Eye (tissue), 1 donor: ENCODE measurements at places on chromosomes 5 and 9.

- no peak for DNase-seq
Measured at GRCh38 chr5:87243161-87243844, 24.4 kb upstream of the RASA1 start.

DNA sequence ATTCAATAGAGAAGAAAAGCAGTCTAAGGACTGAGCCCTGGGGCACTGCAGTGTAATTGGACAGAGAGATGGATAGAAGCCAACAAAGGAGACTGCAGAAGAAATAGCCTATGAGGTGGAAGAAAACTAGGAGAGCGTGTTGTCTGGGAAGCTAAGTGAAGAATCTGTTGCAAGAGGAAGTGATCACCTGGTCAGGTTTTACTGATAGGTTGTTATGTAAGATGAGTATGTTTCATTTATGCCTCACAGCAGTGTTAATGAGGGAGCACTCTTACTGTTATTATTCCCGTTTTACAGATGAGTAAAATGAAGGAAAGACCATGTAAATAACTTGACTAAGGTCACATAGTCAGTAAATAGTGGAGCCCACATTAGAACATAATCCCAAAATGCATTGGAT, 80.0 kb upstream of the GRHPR start:
- DNase-seq = no peak

- no peak for DNase-seq
Measured at GRCh38 chr9:95110921-95111525, 206.5 kb downstream of the FANCC start.

DNA sequence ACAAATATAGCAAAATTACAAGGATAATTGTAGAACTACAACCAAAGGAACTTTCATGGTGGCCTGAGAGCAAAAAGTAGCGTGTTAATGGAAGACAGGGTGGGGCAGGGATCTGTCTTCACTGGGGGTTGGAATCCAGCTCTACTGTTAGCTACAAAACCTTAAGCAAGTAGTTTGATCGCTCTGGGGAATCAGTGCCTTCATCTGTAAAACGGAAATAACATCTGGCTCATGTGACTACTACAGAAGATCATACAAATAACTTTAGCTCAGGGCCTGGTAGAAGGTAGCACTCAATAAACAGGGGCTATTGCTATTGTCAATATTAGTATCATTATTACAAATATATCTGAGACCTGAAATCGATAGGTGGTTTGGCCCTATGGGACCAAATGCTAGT, 40.4 kb downstream of the ZNF608 start:
- no peak for DNase-seq

- no peak for DNase-seq
Measured at GRCh38 chr9:591292-591691, 250.2 kb upstream of the DMRT1 start.

DNA sequence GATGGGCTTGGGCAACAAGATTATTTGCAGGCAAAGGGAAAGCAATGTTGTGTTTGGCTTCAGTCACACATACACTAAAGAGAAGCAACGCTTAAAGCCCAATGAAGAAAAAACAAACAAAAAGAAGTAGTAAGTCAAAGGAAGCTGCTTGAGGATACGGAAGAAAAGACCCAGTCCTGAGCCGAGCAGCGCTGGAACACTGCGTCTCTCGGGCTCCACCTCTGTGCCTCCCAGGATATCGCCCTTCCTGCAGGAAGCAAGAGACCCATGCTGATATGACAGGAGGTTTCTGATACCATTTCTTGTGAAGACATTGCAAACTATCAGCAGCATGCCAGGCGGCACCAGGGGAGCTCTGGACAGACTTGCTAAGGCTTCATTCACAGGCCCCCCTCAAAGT, 9.9 kb downstream of the GNAQ start:
- no peak for DNase-seq

- DNase-seq = no peak
Measured at GRCh38 chr5:80114860-80115259, 79.7 kb downstream of the THBS4 start.

DNA sequence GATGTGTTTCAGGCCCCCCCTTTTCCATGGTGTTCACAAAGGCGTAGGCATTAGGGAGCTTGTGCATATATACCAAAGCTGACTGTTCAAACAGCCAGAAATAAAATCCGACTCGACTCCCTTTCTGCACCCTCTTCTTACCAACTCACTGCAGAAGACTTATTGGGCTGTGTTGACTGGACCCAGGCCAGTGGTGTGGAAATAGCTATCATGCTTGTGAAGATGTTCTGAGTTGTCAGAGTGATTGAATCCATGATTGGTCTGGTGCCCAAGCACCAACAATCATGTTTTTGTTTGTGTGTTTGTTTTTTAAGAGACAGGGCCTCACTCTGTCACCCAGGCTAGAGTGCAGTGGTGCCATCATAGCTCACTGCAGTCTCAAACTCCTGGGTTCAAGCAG, 21.6 kb downstream of the TJP2 start:
- DNase-seq = no peak

GRCh38 chr5:111072949-111073682, 1.6 kb downstream of the TSLP start:
- DNase-seq = peak; percentile 67

DNA sequence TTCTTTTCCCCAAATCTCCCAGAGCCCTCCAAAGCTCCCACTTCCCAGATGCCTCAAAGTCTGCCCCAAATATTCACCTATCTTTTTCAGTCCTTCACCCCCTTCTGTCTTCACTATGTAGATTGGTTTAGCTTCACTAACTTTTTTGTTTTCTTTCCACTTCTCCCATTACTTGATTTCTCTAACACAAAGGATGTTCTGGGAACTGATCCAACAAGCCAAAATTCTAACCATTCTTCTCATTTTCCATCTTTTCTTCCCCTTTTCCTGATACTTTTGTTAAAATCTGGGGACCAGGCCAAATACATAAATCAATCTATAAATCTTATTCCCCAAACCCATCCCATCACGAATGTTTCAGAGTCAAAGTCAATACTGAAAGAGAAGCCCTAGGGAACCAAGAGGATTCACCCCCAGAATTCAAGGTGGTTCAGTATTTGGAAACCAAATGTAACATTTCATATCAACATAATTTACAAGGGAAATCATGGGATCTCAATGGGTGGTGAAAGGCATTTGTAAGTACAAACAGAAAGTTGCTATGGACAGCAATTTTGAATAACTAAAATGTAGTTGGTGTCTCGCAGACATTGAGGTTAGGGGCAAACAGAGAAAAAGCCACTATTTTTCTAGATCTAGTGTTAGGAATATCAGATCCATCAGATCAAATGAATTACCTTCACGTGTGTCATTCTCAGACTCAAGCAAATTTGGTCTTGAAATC, 35.3 kb downstream of the APTX start:
- no peak for DNase-seq

GRCh38 chr5:78649861-78650496, 1.4 kb upstream of the LHFPL2 start:
- DNase-seq = no peak

GRCh38 chr9:90900130-90900529, 98.5 kb downstream of the SYK start:
- DNase-seq = peak; percentile 32

DNA sequence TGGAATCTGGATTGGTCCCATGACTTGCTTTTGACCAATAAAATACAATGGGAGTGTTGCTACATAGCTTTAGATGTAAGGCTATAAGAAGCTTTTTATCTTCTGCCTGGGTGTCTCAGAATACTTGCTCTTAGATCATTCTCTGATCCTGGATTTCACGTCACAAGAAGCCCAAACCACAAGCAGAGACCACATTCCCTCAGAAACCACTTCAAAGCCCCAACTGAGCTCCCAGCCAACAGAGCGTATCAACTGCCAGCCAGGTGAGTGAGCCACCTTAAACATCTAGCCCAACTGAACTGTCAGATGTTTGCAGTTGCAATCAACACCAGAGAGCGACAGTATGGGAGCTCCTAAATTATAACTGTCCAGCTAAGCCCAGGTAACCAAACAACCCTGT, 687.1 kb downstream of the TLE1 start:
- DNase-seq = no peak

- no peak for DNase-seq
Measured at GRCh38 chr9:88579050-88579715, 44.2 kb downstream of the NXNL2 start.

GRCh38 chr5:44361342-44362001, 27.7 kb downstream of the FGF10 start:
- no peak for DNase-seq

DNA sequence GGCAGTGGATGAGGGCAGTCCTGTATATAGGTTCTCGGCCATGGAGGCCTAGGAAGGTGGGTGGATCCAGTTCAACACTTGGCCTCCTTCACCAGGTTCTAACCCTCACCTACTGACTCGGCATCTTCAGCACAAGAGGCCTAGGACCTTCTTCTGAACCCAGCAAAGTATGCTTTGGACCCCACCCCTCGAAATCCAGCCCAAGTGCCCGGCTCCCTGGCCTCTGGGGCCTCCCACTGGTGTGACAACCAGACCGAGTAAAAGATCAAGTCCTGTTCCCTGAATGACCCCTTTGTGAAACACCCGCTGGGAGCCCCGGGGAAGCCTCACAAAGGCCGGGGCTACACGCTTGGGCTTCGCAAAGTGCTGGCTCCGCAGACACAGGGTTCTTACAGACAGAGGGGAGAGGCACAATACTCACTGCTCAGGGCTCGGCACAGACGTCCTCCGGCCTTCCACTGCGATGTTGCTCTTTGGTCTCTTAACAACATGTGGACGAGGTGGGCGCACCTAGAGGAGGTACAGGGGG, 47.0 kb downstream of the CRB2 start:
- DNase-seq = no peak

- DNase-seq = no peak
Measured at GRCh38 chr5:40277161-40277906, 402.4 kb upstream of the PTGER4 start.

- DNase-seq = no peak
Measured at GRCh38 chr9:84597131-84597530, 72.4 kb upstream of the NTRK2 start.

DNA sequence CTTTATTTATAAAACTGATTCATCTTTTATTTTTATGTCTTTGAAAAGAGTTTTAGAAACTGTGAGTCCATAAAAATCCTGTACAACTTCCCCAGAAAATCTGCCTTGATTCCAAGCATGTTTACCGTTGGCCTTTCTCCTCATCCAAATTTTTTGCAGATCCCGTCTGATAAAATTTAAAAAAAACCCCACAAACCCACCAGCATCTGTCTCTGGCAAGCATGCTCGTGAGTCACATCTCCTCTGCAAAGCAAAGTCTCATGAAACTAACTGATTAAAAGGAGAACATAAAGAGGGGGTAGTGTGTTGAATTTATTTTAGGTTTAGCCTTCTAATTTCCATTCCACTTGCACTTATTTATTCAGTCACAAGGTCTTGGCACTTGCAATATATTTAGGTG, 109.4 kb downstream of the MAT2B start:
- DNase-seq = no peak

- peak; percentile 71 for DNase-seq
Measured at GRCh38 chr5:174503461-174504265, 220.7 kb upstream of the MSX2 start.

DNA sequence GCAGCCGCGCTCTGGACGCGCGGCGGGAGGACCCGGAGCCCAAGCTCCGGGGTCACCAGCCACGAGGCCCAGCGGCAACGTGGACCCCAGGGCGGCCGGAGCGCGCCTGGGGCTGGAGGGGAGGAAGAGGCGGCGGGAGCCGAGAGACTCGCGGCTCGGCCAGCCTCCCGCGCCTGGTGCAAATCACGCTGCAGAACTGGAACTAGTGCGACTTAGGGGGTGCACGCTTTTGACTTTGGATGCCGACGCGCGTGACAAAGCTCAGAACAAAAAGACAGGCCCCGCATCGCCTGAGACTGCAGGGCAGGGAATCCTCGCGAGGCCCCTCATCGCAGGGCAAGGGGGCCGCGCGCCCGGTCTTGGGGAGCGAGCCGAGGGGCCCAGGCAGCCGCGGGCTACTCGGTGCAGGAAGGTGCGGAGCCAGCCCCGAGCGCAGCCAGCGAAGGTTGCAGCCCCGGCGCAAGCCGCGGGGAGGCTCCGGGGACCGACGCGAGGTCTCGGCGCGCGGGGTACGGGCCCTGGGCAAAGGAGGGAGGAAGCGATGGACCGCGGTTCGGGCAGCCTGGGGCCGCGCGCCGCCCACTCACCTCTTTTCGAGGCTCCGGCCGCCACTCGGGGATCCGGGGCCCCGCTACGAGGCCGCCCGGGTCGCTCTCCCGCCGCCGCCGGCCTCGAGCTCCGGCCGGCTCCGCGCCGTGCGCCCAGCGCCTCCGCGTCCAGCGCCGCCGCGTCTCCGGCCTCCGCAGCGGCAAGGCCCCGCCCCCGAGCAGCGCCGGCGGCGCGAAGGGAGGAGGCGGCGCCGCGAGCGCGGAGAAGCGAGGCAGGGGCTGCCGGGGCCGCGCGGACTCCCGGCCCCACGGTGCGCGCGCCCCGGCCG, at the start of gene GOLM1:
TSS of gene GOLM1 (minus strand) at position 735 of the 877 bp plus-strand sequence. CDS start 20,238 bp downstream, outside the sequence.
- DNase-seq = peak; percentile 89

- DNase-seq = no peak
Measured at GRCh38 chr5:112555691-112556090, 136.6 kb upstream of the EPB41L4A start.

DNA sequence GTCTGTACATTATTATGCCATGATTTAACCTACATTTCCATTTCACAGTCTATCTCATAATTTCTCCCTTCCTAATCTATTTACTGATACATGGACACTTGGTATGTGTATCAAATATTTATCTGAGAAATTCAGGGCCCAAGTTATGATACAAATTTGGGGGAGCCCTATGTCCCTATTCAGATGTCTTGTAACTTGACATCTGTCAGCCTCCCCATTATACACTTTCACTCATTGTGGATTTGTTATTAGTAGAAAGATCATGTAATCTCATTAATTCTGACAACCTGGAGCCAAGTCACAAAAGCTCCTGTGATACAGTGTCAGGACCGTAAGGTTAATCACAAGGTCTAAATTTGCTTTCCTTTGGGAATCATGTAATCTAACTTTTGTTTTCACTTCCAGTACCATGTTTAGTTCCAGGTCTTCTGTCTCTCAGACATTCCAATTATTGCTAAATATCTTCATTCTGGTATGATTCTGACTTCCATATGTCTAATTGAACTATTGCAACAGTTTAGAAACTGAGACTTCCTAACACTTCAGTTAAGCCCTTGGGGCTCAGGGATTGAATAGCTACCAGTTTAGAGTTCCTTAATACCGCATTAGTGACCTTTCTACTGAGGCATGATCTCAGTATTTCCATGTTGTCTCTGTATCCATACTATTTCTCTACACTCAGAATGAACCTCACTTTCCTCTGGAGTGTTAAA, 182.9 kb upstream of the NUDT12 start:
- DNase-seq = no peak

GRCh38 chr5:111574311-111574710, 62.0 kb upstream of the STARD4 start:
- no peak for DNase-seq

DNA sequence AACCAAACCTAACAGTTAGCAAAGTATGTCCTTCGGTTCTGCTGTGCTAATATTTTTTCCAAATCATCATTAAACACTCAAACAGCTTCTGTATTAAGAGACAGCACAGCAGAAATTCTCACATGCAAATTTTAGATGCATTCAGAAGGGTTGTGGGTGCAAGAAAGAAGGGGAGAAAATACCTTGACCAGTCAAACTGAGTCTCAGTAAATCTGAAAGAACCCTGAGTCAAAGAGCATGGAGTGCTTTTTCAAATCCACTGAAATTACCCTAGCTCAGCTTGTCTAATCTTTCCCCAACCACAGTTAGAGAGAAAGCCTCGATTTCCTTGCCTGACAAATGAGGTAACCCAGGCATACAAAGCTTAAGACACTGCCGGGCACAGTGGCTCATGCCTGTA, 55.1 kb downstream of the RETREG1 start:
- no peak for DNase-seq

GRCh38 chr9:4371108-4371507, 71.2 kb upstream of the GLIS3 start:
- DNase-seq = no peak

GRCh38 chr9:86594724-86595123, 240.5 kb upstream of the TUT7 start:
- DNase-seq = no peak

- no peak for DNase-seq
Measured at GRCh38 chr5:116881921-116882531, 307.4 kb upstream of the SEMA6A start.
